ENCODE measurements at places on chromosomes 6 and 20.
A peak's percentile ranks its signal among the peaks of the same experiment; 100 is the strongest.

GRCh38 chr20:58647796-58648501, 3.1 kb upstream of the STX16 start:
- no peak for DNase-seq

- DNase-seq, result no peak
These were observed 65.9 kb downstream of the MKKS start for GRCh38 chr20:10367943-10368701.

DNA sequence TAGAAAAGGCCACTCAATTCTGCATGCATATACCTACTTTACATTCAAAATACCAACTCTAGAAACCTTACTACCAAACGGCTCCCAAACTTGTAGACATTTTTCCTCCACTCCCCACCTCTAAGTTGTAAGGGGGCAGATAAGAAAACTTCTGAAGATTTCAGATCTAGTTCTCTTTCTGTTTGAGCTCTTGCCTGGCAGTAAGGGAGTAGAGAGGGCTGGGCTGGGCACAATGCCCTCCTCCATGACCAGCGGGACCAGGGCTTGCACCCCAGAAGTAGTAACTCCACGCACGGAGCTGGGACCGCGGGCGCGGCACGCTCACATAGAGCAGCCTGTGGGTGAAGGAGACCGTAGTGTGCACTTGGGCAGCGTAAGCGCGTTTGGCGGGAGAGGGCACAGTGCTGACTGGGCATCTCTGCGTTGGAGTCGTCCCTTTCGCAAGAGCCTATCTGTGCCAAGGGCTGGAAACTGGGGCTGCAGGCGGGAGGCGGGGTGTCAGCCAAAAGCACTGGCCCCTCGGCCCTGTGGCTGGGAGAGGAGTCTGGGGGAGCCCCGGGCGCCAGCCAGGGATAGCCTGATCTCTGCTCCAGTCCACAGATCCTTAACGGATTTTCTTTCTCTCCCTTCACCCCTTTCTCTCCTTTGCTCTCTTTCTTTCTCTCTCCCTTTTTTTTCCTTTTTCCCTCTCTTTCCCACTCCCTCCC, 32.4 kb downstream of the PHACTR1 start:
- peak; percentile 72 for DNase-seq

DNA sequence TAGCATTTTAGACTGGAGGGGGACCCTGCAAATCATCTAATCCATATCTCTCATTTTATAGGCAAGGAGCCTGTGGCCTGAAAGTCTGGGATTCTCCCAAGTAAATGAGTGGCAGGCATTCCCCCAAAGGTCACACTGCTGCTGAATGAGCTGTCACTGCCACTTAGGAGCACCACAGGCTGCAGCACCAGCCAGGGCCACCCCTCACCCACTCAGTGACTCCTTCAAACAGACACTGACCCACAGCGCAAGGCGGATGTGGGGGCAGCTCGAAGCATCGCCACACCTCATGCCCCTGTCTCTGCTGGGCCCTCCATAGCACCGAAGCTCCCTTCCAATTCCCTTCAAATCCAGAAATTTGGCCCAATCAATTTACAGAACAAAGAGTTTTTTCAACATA, 119.9 kb upstream of the ARID1B start:
- no peak for DNase-seq
